ENCODE measurements at places on chromosomes 7 and 10.

DNA sequence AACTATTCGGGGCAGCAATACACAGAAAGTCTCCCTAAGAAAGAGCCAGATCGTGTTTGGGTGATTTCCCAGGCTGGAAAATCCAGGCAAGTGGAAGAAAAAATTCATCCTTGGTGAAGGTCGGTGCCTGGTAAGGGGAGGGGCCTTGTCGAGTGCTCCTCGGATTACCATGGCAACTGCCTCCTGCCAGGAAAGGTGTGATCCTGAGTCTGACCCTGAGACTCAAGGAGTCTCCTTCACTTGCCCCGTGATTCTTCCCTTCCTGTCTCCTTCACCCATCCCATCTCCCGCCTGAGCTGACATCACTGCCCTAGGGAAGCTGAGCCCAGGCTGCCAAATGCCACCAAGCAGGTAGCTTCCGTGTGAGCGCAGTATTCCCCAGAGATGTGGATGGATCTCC is 112.2 kb downstream of the MYL10 start:
- no peak for DNase-seq

DNA sequence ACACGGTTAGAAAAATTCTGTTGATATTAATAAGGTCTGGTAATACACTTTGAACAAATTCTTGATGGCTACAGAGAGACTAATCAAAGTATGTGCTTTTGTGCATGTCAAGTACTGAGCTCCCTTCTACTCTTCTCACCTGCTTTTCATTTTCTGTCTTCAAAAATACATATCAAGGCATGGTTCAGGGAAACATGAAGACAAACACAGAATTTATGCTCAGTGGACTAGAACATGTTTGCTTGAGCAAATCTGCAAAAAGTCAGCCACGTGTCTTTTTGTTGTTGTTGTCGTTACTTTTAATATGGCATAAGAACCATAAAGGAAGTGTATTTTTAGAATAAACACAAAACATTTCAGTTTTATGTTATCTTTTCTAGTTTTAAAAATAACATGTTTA is 21.9 kb downstream of the CDK13 start:
- peak; percentile 54 for DNase-seq

GRCh38 chr10:62527019-62527827 is 153.1 kb downstream of the ZNF365 start:
- peak; percentile 86 for DNase-seq

DNA sequence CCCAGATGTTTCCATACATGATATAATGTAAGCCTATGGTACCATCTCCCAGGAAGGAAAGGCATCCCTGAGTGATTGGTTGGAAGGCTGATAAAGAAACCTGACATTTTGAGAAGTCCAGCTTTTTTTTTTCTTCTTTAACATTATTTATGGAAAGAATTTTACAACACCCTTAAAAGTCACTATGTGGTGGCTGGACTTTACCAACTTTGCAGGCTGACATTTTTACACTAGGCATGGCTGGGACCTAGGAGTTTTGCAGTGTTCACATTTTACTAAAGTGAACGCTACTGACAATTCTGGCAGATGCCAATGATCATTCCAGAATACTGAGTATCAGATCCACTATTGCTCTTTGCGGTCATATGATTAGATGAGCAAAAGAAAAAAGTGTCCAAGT is 239.9 kb downstream of the GLI3 start:
- DNase-seq: no peak

GRCh38 chr10:33869028-33869427 is 534.6 kb upstream of the NRP1 start:
- DNase-seq: no peak

DNA sequence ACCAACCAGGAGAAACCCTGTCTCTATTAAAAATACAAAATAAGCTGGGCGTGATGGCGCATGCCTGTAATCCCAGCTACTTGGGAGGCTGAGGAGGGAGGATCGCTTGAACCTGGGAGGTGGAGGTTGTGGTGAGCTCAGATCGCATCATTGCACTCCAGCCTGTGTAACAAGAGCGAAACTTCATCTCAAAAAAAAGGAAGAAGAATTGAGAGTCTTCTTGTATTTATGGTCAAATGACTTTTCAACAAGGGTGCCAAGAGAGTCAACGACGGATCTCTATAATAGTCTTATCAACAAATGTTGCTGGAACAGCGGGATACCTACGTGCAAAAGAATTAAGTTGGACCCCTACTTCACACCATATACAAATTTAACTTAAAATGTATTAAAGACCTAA is 21.6 kb upstream of the JAZF1 start:
- peak; percentile 42 for DNase-seq

GRCh38 chr7:500521-501420 is 18.9 kb downstream of the PDGFA start:
- DNase-seq: no peak

GRCh38 chr10:114767101-114767985 is 54.2 kb upstream of the FHIP2A start:
- peak; percentile 8 for DNase-seq

GRCh38 chr7:136874393-136875032 is 6.1 kb downstream of the CHRM2 start:
- no peak for DNase-seq

DNA sequence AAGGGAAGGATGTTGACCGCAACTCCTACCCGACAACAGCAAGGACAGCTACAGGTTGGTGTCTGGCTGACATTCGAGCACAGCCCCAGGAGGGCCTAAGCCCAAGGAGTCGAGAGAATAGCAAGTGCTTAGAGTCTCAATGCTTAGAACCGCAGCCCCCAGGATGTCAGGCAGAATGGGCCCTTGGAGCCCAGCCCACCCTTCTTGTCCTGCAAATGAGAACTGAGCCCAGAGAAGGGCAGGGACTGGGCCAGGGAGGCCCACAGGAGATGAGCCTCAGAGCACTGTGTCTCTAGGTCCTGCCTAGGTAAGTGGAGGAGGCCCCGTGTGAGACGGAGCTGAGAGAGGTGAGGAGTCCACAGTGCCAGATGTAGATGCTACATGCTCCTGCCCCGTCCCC is 173.3 kb upstream of the ZMIZ1 start:
- DNase-seq: no peak

DNA sequence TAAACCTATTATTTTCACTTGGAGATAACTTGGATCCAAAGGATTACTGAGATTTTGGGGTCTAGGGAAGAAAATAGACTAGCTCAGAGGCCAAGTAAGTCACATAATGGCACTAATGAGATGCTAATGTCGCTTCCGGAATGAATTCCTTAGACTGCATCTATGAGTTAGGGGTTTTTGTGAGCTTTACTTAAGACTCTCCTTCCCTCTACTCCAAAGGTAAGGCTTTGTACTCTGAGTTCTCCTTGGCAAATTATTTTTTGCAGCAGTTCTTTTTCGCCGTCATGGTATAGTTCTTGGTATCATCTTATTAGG is 143.9 kb upstream of the KLF14 start:
- DNase-seq: no peak

DNA sequence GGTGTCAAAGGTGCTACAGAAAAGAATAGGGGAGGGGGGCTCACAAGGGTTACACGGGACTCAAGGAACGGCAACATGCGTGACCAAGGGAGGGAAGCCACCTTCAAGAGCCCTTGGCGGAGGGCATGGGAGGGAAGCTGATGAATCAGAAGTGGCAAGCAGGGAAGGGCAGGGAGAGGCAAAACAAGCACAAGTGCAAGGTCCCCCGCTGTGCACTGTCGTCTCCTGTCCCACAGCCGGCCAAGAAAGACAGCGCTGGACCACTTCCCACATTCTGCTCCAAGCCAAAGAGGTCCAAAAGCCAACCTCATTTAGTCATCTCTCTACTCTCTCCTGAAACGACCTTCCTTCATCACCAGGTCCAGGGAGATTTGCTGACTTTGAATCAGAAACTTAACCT is 102.7 kb downstream of the CALN1 start:
- no peak for DNase-seq

DNA sequence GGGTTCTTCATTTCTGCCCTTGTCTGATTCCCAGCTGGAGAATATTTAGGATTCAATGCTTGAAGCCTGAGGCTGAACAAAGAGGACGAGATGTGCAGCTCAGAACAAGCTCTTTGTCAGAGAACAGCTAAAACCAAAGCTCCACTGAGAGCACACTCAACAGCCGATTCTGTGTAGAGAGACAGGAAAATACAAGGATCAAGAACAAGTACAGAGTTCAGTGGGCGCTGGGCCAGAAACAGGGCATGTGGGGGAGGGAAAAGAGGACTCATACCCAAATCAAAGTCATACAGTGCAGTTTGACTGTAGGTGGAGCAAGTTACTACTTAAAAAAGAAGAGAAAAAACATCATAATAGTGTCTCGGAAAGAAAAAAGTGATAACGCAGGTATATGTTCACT is at the start of gene AGMO:
AGMO (minus strand) TSS at position 181 of the 400 bp plus-strand sequence.
- no peak for DNase-seq

DNA sequence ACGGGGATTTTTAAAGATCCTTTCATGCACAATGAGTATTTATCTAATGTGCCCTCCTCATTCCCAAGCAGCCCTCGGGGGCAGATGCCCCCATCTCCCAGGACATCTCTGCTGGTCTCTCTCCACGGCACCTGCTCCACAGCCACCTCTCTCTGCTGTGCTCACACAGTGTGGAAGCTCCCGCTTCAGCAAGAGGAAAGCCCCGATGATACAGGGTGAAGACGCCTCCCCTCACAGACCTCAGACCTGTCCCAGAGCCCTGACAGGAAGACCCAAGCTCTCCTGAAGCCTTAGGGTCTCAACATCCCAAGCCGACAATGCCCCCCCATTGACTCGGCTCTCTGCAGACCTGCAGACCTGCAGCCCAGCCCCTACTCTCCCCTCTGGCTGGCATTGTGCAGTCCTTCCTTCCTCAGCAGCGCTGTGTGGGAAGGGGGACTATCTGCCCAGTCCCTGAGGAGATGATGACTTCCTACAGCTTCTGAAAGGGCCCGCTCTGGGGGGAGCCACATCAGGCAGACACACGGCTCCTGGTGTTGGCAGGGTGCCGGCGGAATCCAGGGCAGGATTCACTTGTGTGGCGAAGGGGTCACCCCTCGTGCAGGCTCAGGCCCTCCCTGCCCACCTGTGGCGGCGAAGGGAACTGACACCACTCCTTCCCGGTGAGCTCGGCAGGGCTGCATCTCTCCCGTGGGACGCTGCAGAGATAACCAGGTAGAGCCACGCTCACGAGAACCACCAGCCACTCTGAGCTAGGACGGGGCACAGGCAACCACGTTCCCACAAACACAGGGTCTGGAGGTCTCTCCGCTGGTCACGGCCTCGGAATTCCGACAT is 61.8 kb downstream of the PTPRN2 start:
- no peak for DNase-seq

DNA sequence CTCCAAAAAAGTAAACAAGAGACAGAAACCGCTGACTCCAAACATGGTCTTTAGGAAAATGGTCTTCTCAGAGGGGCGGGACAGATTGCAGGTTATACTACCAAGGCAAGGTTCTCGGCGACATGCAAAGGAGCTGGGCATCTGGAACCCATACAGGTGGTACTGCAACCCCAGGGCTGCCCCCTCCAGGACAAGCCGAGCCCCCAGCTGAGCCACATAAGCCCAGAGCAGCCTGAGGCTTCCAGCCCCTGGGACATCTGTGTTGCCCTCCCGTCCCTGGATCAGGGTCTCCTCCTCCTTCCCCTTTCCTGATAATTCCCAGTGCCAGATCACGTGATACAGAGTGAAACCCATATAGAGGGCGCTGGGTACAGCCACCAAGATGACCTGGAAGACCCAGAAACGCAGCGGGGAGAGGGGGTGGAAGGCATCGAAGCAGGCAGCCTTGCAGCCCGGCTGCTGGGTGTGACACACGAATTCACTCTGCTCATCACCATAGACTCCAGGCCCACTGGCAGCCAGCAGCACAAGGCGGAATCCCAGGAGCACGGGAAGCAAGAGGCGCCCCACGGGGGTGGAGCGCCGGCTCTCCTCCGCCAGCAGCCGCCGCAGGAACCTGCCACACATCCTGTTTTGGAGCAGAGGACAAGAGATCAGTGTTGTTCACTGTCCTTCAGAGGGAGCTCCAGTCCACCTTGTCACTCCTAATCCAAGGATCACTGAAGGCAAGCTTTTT is at the start of gene GJC3:
GJC3 (minus strand) TSS at position 627 of the 736 bp plus-strand sequence; CDS start at position 627, 0 bp downstream.
- DNase-seq: peak; percentile 29

GRCh38 chr10:21950566-21950965 is 53.0 kb downstream of the DNAJC1 start:
- DNase-seq: no peak

- DNase-seq: no peak
Observed at GRCh38 chr10:101961591-101962498, 94.1 kb downstream of the ARMH3 start.

GRCh38 chr7:27148031-27148755 is 619 bp upstream of the HOXA6 start:
- DNase-seq: peak; percentile 35

DNA sequence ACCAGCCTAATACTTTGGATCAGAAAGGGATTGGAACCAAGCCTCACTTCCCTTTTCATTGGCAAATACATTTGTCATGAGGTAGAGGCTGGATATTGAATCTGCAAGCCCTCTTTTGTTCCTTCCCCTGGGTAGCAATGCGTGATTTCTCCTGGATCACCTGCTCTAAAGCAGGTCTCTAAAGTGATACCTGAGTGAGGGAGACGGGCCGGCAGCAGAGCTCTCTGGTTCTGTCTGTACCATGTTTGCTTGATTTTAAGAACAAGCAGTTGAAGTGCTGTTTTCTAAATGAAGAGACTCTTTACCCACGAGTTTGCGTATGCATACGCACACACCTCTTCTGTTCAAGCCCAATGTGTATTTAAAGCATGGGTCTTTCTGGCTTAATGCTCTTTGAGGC is 41.1 kb downstream of the GARS1 start:
- no peak for DNase-seq

DNA sequence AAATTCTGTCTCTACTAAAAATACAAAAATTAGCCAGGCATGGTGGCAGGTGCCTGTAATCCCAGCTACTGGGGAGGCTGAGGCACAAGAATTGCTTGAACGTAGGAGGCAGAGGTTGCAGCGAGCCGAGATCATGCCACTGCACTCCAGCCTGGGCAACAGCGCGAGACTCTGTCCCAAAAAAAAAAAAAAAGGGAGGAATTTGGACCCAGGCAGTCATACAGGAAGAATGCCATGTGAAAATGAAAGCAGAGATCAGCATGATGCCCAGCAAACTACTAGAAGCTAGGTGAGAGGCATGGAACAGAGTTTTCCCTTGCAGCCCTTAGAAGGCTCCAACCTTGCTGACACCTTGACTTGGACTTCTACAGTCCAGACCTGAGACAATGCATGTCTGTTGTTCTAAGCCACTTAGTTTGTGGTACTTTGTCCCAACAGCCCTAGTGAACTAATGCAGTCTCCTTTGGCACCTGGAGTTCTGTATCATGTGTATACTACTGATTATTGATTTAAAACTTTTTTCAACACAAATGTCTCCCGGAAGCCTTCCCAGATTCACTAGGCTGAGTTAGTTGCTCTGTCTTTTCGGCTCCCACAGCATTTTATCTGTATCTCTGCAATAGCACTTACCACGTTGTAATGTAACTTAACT is 10.2 kb upstream of the BAG3 start:
- no peak for DNase-seq

DNA sequence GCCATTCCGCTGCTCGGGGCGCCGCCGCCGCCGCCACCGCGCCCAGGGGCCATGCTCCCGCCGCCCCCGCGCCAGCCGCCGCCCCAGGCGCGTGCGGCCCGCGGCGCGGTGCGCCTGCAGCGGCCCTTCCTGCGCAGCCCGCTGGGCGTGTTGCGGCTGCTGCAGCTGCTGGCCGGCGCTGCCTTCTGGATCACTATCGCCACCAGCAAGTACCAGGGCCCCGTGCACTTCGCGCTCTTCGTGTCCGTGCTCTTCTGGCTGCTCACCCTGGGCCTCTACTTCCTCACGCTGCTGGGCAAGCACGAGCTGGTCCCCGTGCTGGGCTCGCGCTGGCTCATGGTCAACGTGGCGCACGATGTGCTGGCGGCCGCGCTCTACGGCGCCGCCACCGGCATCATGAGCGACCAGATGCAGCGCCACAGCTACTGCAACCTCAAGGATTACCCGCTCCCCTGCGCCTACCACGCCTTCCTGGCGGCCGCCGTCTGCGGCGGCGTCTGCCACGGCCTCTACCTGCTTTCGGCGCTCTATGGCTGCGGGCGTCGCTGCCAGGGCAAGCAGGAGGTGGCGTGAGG is 383 bp downstream of the MARVELD1 start:
- peak; percentile 82 for DNase-seq

All from B cell (primary cell).